ENCODE measurements at places on chromosomes 4 and X.

GRCh38 chrX:42143866-42144592 lies 220.7 kb upstream of the CASK start:
- no peak for DNase-seq

GRCh38 chr4:159144112-159144694 lies 41.3 kb downstream of the RAPGEF2 start:
- no peak for DNase-seq

- no peak for DNase-seq
Observed at GRCh38 chr4:95507147-95507546, 41.6 kb downstream of the UNC5C start.

- DNase-seq = no peak
Observed at GRCh38 chrX:73524906-73525305, 38.1 kb upstream of the CHIC1 start.

DNA sequence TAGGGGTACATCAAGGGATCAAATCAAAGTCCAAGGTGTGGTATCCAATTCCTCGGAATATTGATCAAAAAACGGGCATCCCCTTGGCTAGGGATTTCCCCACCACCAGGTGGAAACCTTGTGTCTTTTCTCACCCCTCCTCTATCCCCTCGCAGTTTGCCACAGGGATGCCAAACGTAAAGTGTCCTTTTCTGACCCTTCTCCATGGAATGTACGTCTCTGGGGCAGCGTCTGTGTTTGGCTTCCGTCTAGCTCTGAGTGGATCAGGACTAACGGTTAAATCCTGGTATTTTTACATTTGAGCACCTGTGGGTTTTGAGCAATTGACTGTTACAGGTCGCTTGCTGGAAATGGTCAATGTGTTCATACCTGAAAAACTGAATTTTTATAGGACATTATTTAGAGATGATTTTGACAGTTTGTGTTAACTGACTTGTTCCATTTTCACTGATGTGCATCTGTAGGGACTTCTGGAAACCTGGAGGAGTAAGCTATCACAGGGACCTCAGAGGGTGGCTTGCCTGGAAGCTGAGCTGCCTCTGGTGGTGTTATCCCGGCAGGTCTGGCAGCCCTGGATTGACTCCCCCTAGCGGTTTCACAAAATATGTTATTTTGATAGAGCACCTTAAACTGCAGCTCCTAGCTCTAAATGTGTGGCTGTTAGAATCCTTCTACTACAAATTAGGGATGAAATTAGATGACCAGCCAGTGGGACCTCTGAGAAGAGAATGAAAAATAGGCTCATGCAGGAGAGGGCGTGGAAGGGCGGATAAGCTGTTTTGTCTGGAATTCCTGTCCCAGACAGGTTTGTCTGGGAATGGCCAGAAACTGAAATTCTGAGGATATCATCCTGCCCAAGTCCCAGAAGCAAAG lies 8.8 kb upstream of the MGST2 start:
- DNase-seq = no peak

DNA sequence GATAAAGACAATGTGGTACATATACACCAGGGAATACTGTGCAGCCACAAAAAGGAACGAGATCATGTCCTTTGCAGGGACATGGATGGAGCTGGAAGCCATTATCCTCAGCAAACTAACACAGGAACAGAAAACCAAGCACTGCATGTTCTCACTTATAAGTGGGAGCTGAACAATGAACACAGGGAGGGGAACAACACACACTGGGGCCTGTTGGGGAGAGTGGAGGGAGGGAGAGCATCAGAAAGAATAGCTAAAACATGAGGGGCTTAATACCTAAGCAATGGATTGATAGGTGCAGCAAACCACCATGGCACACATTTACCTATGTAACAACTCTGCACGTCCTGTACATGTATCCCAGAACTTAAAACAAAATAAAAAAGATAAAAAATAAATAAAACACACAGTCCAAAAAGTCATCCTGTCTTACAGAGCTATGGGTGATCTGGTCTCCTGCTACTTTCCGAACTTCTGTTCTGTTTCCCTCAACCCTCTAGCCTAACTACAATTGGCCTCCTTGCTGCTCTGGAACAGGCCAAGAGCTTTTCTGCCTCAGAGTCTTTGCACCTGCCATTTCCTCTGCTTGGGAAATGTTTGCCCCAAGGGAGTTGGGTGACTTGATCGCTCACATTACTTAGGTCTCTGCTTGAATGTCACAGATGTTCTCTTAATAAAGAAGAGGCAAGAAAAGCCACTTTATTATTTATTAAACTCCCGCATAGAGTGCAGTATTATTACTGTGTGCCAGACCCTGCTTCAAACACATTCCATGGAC lies 1.1 kb upstream of the CD38 start:
- DNase-seq = no peak

DNA sequence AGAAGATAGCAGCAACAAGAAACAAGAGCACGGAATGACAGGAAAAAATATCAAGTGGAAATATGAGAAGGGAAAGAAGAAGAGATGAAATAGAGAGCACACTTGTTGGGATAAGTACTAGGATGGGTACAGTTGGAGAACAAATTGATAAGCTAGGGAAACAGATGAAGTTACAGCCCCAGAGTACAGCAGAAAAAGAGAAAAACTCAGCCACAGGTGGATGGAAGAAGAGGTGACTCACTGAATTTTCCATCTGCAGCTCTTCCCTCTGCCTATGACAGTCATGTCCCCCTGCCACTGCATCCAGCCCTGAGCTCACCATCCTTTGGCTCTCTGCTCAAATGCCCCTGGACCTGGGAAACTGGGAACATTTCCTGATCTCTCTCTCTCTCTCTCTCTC lies 209.0 kb downstream of the BCOR start:
- DNase-seq = no peak

DNA sequence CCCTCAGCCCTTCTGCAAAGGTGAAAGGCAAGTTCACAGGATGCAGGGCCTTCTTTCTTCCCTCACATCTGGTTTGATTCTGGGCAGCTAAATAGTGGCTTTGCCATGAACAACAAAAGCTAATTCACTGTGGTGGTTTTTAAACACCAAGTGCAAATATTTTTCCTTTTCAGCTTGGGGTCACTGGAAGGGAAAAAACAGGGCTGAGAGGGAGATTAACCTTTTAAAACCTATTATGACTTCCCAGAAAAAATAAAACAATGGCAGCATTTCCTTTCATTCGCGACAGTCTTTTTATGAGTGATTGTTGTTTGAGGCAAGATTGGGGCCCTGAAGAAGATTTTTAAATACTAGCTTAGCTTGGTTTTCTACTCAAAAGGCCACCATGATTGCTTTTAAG lies 103.7 kb upstream of the SCML1 start:
- no peak for DNase-seq

DNA sequence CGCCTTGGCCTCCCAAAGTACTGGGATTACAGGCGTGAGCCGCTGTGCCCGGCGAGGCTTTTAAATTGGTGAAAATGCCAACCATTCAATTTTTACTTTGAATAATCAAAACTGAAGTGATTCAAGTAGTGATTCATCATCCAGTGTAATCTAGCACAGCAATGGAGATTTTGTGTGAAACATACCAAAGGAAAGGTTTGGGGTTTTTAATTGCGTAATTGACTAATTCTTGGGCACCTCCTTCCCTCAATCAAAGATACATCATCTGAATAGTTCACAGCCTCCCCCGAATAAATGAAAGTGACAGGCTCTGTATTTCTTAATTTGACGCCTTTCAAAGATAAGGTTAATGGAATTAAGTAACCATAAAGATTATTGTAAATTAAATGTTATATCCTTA lies 69.0 kb downstream of the DMD start:
- DNase-seq = no peak

GRCh38 chr4:56791316-56791715 lies 30.2 kb downstream of the SPINK2 start:
- DNase-seq = no peak

DNA sequence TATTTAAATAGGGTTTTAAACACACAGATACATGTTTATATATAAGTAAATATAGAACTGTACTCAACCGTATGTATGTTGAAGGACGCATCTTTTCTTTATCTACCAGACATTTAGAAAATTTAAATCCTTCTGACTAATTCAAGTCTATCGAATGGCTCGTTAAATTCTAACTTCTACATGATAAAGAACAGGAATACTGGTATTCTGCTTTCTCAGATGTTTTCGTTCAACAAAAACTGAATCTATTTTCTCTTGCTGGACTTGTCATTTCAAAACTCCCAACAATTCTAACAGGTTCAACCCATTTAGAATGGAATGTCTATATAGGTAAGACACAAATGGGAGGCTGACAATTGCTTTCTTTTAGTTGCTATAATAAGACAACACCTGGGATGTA lies 978.3 kb upstream of the ADGRL3 start:
- DNase-seq = no peak

- DNase-seq = no peak
Observed at GRCh38 chr4:169640261-169640870, 20.0 kb downstream of the CLCN3 start.

DNA sequence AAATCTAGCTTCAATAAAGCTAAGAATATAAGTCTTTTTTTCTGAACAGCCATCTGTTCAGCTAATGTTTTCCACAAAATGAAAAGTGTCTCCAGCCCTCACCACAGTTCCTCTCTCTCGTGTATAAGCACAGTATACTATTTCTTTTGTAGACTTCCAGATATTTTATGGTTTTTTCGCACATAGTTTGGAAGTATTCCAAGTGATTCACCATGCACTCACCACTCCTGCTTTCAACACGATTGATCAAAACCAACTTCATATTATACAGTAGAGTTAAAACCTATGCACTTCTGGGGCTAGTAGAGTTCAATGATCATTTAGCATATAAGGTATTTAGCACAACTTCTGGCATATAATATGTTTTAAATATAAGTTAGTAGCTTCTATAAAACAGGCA lies 105.8 kb upstream of the DCAF12L1 start:
- DNase-seq = no peak

- DNase-seq = no peak
Observed at GRCh38 chrX:69614886-69615285, 1.0 kb upstream of the EDA start.

- no peak for DNase-seq
Observed at GRCh38 chr4:11281720-11282119, 147.0 kb downstream of the HS3ST1 start.

DNA sequence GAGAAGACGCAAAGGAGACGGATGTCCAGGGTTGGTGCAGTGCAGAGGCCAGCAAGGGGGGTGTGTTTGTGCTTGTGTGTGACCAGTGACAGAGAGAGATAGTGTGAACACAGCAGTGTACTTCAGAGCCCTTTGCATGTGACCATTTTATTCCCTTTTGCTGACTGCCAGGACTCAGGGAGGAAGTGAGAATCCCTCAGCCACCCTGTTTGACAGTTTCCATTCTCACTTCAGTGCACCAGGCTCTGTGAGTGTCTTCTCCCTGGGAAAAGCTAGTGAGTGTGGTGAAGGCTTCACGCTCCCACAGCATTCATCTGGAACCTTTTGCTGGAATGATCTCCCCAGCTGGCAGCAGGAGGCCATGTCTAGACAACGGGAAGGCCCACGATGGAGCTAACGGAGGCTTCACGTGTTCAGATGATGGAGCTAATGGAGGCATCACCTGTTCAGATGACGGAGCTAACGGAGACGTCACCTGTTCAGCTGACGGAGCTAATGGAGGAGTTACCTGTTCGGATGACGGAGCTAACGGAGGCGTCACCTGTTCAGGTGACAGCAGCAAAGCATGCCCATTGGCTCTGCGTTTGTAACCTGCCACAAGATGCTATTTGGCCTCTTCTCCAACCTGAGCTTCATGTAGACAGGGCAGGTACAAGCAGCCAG lies 195.4 kb downstream of the AFAP1 start:
- no peak for DNase-seq

- DNase-seq = no peak
Observed at GRCh38 chrX:12972878-12973560, 1.9 kb upstream of the TMSB4X start.

DNA sequence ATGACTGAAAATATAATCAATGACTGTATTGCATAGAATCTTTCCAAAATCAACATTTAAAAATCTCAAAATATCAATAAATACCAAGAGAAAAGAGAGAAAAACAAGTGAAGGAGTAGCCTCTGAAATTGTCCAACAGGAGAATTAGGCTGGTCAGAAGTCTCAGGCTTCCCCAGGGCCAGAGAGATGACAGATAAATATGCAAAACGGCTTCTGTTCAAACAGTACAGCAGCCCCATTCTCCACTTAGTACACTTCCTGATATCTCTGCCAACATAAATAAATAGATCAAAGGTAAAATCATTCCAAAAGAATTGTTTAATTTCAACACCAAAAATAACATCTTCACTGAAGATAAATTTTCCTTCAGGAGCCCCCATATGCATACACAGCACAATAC lies 204.7 kb upstream of the GABRA2 start:
- no peak for DNase-seq

DNA sequence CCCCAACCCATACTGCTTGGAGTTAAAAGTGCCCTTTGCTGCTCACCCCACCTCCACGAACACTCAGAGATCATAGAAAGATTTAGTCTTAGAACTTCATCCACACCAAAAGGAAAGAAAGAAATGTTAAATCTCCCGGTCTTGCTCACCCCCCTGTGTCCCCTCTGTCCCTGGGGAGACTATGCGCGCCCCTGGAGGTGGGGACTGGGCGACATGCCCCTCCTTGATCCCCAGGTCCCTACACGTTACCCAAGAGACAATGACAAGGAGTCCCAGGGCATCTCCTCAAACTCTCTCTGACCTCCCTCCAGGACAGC lies 620 bp downstream of the ITM2A start:
- no peak for DNase-seq

- DNase-seq = no peak
Observed at GRCh38 chrX:40209951-40210617, 112.3 kb upstream of the BCOR start.

DNA sequence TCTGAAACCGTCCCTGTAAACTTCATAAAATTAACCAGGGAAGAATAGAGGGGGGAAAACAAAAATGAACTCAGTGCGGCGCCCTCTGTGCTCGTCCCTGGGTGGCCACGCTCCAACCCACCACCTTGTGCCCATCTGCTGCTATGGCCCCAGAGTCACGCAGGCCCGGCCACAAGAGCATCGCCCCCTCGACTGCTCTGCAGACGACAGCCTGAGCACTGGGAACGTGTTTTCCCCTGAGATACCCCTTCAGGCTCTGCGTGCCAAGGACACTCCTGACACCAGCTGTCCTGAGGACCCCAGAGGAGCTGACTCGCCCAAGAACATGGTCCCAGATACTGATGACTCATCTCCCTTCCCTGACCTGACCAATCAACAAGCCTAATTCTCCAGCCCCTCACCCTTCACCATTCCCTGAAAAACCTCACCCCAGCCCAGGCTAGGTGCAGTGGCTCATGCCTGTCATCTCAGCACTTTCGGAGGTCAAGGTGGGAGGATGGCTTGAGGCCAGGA lies 64.1 kb upstream of the GPR78 start:
- DNase-seq = no peak

GRCh38 chr4:118968005-118968404 lies 79.4 kb downstream of the SYNPO2 start:
- no peak for DNase-seq
